ENCODE measurements at places on chromosomes 4 and X.

GRCh38 chr4:25976780-25977179 is 62.8 kb downstream of the SMIM20 start:
- no peak for DNase-seq

- no peak for DNase-seq
These were observed 421.4 kb upstream of the DIPK2B start for GRCh38 chrX:45622042-45622423.

GRCh38 chrX:110965409-110966090 is 130.4 kb upstream of the PAK3 start:
- no peak for DNase-seq

- no peak for DNase-seq
These were observed 34.1 kb upstream of the SCML1 start for GRCh38 chrX:17703201-17703600.

DNA sequence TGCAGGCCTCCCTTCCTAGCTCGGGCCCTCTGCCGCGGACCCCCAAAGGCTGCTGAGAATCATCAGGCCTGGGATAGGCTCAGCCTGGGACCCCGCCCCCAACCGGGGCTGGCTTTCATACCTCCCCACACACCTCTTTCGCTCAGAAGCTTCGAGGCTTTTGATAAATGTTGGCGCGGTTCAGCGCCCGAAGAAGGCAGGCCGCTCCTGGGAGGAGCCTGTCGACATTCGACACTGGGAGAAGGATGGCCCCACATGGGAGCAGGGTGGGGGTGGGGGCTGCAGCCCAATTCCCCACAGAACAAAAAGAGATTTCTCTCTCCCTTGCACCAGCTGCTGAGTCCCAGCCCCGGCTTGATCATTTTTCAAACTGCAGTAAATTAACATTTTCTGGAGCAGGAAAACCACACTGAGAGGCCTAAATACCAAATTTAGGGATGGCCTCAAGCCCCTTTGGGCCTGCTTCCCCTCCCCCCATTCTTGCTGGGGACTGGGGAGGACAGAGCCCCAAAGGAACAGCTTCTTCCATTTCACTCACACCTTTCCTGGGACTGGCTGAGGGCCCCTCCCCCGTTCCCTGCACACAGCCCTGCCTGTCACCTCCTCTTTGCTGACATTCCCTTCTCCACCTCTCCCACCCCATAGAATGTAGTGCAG is 112.9 kb upstream of the PJA1 start:
- DNase-seq: no peak

- DNase-seq: no peak
These were observed 22.9 kb upstream of the FAT1 start for GRCh38 chr4:186746581-186746980.

DNA sequence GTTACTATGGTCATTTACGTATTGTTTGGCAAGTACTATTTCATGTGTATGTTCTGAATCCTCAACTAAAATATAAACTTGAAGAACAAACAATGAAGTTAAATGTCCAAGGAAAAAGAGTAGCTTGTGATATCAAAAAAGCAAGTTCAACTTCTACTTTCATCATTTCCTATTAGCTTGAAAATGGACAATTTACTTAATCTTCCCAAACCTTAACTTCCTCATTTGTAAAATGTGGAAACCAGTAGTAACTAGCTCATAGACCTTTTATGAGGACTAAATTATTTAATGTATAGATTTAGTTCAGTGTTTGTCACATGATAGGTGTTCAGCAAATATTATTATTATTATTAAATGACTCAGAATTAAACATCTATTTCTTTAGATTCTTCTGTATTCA is 276.8 kb upstream of the TET2 start:
- DNase-seq: no peak

GRCh38 chr4:6806924-6807626 is 24.5 kb downstream of the KIAA0232 start:
- DNase-seq: no peak

GRCh38 chr4:122776916-122777315 is 44.4 kb downstream of the BBS12 start:
- no peak for DNase-seq

DNA sequence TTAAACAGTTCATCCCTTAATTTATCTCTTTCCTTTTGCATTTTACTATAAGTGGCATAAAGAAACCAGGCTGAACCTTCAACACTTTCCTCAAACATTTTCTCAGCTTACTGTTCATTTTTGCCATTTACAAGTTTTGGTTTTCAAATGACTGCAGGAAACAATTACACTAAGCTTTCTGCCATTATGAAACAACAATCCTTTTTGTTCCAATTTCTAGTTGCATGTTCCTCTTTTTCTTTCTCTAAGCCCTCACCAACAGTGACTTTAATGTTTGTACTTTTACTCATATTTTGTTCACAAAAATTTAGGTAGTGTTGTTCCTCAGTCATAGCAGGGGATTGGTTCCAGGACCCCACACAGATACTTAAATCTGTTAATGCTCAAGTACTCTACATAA is 1526.1 kb downstream of the STIM2 start:
- DNase-seq: no peak

DNA sequence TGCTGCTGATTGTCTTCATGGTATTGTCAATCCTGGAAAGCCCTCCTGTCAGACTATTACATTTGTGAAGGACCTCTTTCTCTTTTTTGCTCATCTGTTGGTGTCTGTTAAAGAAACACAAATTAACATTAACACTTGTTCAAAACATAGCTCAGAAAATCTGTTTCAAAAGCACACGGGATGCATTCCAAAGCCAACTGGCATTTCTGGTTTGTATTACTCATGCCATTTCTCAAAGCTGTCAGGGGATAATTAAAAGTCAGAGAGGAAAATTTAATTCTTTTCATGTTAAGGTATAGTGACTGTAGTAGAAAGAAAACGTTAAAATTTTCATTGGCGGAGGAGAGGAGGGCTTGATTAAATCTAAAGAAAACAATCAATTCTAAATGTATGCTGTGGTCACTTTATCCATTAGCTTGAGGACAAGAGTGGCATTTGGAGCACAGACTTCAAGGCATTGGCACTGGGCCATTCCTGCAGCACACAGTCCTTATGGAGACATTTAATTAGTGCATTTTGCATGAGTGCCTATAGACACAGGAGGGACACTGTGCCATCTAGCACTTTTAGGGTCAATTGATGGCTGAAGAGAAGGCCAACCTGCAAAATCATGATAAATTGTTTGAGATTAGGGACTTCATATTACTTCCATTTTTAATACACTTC is 21.2 kb upstream of the GLRA2 start:
- DNase-seq: no peak

DNA sequence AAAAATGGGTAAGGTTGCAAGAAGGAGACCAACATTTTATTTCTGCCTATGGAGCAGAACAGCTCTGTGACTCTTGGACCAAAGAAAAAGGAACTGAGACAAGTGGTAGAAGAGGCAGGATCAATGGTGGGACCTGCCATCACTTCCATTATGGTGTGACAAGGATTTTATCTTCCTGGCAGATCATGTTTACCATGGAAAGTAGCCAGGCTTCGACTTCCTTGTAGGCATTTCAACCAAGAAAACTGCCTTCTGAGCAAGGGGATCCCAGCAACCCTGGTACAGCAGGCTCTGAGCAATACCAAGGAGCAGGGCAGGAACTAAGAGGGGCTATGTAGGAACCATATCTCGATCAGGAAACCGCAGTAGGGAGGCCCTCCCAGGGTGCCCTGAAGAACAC is 317.4 kb downstream of the IQCM start:
- DNase-seq: no peak

DNA sequence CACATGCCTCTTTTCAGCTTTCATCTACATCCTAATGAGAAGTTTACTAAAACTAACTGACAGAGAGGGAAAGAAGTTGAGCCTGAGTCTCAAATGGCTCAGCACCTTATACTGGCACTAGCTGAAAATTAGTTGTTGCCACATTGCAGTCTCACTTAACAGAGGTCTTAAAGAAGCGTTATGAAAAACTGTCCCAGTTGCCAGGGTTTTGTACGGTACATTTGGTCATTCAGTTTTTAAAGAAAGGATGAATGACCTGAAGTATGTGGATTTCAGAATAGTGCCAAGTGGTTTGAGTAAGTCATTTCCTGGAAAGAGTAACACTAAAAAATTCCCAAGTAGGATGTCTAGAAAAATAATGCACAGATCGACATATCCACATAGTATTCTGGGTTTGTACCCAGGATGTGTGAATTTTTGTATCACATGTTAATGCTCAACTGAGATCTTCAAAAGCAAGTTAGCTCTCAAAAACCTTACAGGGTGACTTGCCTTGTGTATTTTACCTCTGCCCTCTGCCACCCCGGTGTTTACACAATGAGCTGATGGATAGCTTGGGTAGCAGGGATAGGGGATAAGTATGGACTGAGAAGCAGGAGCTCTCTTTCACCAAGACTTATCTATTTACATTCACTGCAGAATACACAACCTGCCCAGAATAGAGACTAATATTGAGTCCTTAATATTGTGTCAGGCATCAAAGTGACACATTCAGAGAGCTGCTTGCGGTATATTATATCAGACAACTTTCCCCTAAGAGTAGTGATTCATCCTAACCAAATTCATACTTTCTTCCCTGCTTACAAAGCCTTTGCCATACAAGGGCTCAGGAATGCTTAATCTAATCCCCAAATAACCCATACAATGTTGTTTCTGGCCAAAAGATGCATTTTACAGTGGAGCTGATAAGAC is 1075.7 kb upstream of the PABPC4L start:
- no peak for DNase-seq

- no peak for DNase-seq
These were observed 78.6 kb upstream of the STS start for GRCh38 chrX:7068939-7069367.

DNA sequence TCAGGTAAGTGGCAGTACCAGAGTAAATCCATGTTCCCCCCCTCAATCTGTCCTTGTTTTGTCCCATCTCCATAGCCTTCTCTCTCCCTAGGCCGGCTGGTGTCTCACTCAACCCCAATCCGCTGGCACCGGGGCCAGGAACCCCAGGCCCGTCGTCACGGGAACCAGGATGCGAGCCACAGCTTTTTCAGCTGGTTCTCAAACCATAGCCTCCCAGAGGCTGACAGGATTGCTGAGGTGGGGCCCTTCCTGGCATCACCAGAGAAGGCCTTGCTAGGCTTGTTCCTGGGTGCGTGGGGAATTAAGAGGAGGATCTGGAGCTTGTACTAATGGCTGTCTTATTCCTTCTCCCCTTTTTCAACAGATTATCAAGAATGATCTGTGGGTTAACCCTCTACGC is 2.7 kb downstream of the TSPYL2 start:
- DNase-seq: no peak

DNA sequence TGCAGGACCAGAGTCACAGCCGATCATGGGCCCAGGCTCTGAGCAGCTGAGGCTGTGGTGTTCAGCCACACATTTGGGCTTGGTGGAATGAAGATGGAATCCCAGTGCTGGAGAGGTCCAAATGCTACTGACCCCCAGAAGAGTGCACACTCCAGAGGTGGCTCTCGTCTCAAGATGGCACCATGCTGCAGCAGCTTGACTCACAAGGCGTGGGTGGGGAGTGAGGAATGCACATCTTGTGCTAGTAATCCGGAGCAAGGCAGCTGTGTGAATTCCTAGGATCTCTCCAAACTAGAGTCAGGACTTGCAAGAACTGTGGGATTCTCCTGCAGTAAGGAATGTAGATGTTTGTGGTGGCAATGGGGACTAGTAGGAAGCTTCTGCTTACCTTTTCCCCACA is 28.7 kb downstream of the RAB28 start:
- no peak for DNase-seq

GRCh38 chr4:106238820-106239420 is 77.1 kb downstream of the TBCK start:
- no peak for DNase-seq

DNA sequence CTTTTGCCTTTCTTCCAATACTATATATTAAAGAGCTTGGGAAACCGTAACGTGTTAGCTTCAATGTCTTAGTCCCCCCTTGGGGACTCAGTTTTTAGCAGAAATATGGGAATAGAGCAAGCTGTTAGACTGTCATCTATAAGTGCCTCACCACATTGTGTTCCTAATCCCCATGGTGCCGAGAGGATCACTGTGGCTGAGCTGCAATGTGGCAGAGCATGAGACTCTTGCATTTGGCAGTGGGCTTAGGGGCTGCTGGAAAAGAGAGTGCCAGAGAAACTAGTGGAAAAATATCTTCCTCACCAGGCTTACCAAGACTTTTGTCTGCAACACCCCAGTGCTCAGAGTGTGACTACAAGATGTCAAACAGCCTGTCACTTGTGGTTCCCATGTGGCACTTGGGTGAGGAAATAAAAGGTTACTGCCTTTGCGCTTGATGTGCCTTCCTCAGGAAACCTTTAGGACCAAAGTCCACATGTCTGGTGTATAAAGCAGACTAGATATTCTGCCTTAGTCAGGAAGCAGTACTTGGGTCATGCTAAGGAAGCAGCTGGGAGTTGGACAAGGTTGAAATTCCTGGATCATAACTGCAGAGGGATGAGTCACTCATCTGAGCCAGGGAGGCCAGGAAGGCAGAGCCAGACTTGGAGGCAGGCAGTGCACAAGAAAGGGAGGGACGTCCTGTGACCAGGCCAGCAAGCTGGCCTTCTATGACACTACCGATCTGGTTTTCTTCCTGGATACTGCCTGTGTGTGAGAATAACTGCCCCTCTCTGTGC is 9.7 kb upstream of the MAGEA4 start:
- no peak for DNase-seq

DNA sequence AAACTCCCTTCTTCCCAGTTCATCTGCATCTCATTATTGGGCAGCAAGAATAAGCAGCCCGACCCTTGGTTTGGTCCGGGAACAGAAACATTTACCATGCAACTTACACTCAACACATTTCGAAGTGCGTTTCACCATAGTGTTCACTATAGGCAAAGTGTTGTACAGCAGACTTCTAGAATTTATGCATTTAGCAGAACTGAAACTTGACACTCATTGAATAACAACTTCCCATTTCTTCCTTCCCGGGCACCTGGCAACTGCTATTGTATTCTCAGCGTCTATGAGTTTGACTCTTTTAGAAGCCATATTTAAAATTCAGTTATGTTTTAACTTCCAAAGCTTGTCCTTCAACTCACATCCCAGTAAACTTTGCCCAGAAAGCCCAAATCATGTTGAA is 840.6 kb downstream of the NLGN4X start:
- no peak for DNase-seq

DNA sequence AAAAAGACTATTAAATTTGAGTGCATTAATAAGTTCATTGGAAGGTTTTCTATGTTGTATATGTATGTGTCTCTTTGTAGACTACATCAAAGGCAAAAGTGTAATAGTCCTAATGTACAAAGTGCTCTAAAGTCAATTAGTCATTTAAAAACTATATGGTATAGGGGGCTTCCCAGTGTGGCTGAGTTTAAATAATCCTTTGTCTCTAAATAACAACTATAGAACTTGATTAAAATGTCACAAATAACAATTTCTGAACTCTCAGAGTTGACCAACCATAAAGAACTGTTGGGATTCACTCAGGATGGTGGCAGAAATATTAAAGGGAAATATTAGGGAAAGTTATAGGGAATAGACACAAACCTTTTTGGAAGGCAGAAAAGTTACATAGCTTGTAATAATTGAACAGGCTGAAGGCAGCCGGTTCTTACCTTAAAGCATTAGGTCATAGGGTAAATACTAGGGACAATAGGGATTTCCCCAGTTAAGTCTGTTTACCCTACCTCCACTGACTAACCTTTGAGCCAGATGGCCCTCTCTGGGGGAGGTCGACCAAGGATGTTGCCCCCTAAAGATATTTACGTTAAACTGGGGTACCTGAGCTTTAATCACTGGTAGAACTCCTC is 1054.2 kb downstream of the ARAP2 start:
- DNase-seq: no peak

GRCh38 chr4:10333942-10334341 is 123.3 kb downstream of the ZNF518B start:
- no peak for DNase-seq
